LHCN-M2 (cell line): ENCODE measurements at places on chromosomes 6 and 20. TPM values are rescaled to one million over a fixed set of nuclear protein-coding genes. Genes with fewer than 3 reads are reported as not detected.

DNA sequence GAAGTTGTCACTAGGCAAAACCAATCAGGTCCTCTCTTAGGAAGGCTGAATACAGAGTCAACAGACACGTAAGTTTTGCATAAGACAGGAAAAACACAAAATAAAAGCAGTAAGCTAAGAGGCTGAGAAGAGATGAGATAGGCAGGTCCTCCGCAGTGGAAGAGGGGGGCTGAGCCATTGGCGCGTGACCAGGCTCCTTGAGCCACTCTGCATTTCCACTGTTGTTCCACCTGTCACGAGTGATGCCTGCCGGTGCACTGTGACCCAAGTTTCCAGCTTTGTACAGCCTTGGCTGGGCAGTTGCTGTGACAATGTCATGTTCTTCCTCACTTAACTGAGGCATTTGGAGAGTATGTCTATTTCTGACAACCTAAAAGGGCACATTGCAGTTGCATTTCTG is 58.6 kb downstream of the NUDT3 start:
- no peak for DNase-seq

DNA sequence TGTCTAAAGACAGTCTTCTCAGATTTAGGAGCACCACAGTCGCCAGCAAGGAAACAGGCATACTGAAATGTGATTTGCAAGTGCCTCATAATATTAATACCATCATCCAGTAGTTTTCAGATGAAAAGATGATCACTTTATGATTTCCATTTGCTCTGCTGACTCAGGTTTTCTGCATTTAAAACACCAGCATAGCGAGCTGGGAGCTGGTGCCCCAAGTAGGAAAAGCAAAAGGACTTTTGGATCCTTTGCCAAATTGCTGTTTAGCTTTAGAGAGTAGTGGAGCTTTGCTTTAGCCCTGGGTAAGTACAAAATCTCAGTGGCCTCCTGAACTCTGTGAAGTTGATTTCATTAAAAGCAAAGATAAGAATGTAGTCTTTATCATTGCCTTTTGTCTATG is 78.5 kb downstream of the JAG1 start:
- DNase-seq = no peak

DNA sequence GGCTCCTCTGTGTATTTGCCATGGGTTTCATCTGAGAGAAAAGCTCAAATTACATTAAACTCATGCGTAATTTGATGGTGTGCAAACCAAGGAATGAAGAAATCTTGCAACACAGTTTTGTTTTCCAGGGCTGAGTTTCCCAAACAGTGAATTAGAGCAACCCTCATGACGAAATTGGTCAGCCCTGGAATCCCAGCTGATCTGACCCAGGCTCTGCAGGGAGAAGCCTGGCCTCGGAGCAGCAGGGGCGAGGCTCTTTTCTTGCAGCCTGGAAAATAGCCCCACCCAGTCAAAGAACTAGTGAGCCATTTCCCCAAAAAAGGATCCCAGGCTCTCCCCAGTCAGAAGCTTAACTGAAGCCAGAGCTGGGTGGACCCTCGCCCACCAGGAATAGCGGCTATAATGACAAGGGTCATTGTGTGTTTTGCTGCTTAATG is 107.3 kb upstream of the SNX9 start:
- DNase-seq = peak; percentile 87

- no peak for DNase-seq
Measured at GRCh38 chr6:165345700-165346099, 36.3 kb upstream of the C6orf118 start.

KCNG1 gene
- 0.34 and 0.71 TPM in 2 replicates for total RNA-seq

DNPH1 gene
- 102 and 103 TPM in 2 replicates for total RNA-seq

DNA sequence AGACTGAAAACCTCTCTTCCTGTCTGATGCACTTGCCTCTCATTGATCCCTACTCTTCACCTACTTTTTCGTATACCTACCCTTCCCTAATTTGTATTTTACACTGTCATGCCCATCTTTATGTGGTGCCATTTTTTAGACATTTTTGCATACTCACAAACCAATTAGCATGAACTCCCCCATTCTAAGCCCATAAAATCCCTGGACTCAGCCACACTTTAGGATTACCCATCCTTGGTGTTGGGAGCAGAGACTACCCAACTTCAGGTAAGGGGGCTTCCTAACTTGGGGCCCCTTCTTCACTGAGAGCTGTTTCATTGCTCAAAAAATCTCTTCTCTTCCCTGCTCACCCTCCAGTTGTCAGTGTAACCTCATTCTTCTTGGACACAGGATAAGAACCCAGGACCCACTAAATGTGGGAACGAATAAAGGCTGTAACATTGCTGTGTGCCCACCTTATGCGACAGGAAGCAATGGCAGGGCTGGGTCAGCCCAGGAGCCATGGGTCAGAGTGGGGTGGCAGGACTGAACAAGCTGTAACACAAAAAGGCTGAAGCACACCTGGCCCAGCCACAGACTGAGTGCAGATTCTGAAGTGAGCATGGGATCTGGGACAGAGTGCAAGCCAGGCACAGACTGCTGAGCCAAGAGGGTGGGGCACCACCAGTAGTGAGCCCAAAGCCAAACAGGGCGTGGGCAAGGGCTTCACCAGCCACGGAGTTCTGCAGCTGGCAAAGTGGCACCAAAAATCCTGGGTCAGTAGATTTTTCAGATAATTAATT is 789.1 kb upstream of the HS3ST5 start:
- no peak for DNase-seq

- DNase-seq = no peak
Measured at GRCh38 chr6:168071620-168072019, 7.4 kb downstream of the FRMD1 start.

GRCh38 chr20:53683506-53683905 is 89.9 kb upstream of the ZNF217 start:
- no peak for DNase-seq

- peak; percentile 55 for DNase-seq
Measured at GRCh38 chr6:132400883-132401617, at the start of gene MOXD1. Gene MOXD1, minus strand, starts transcription at chr6:132401475. Its CDS starts 49 bp downstream, at chr6:132401426.

DNA sequence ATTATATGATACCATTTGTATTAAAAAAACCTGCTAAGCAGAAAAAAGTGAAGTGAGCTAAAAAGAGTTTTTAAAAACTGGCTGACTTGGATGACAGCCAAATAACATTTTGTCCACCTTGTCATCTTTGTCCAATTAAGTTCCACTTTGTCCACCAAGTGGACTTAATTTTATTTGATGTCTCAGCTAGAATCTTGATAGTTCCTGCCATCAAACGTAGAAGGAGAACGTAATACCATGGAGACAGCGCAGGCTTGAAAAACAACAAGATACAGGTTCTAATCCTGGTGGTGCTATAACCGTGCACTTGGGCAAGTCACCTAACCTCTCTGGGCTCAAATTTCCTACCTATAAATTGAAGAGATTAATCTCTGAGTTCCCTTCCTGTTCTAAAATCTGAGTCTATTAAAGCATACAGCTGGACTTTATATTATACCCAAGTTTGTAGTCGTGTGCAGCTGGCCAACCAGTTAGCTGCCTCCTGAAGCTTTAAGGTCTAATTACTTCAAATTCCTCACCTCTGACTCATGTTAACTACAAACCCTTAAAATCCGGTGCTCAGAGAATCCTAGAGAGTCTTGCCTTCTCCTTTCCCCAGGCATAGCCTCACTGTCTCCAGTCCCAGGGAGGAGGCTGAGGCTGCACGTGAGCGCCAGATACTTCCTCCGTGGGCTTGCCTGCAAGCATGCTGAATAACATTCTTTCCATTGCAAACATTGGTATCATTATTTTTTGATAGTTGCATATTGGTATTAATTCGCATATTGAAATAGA is 16.8 kb downstream of the TMEM244 start:
- DNase-seq = peak; percentile 75

PGC gene
- not detected in 2 replicates for total RNA-seq

DNA sequence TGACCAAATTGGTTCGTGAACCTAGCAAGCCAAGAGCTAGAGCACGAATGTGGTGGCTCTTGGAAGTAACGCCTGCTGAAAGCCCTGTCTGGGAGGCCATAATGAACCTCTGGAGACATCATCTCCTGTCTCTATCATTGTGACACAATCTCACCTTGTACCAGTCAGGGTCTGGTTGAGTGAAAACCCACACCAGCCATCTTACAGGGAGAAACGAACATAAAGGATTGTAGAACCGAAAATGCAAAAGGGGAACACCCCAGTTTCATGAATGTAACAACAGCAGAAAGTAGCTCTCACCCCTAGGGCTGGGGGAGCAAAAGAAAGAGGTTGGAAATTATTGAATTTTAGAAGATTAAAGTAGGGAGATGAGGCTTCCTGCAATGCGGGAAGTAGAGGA is 50.9 kb upstream of the TAB2 start:
- no peak for DNase-seq

- DNase-seq = no peak
Measured at GRCh38 chr20:21554985-21555384, 41.1 kb upstream of the NKX2-2 start.

VIP gene
- 0.06 TPM in 1 of 2 replicates, not detected in the other for total RNA-seq

DNA sequence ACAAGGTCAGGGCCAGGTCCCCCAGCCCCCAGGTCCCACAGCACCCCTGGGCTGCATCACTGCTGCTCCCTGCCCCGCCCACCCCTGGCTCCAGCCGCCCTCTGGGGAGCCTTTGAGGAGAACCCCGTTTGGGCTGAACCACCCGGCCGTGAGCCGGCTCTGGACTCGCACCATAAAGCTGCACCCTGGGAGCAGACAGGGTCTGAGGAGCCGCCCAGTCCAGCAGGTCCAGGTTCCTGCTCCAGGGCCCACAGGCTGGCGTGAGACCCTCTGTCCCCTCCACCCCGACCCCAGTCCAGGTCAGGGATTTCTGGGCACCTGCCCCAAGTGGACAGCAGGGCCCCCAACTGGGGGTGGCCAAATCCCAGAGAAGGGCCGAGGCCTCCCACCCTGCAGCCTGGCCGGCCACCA is 8.3 kb downstream of the CHRNA4 start:
- DNase-seq = no peak

- no peak for DNase-seq
Measured at GRCh38 chr20:23241416-23241815, 109.2 kb upstream of the NXT1 start.

DNA sequence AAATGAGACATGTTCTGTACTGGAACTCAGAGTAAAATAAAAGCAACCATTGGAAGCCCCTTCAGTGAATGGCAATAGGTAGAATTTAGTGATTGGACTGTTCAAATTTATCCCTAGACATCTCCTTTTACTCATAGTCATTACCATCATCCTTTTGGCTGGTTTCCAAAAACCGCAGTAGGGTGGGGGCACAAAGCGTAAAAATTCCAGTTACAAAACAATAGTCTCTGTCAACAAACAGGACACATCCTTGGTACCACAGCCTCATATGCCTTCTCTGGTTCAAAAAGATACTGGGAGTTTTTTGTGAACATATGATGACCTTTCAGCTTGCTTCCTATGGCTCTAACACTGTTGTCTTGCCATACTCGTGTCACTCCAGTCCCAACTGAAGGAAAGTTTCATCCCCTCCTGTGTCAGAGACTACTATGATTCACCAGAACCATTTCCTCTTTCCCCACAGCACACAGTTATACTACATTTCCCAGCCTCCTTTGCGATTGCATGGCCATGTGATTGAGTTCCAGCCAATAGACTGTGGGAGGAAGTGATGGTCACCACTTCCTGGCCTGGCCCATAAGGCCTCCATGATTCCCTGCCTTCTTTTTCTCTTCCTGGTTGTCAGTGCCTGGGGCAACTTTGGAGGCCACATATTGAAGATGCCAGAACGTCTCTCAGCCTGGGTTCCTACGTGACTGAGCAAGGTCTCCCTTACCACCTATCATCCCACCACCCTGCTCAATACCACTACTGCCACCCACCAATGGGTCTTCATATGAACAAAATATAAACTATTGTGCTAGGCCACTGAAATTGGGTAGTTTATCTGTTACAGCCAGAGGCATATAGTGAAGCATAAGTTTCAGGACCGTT is 162.4 kb downstream of the ID4 start:
- peak; percentile 1 for DNase-seq

DNA sequence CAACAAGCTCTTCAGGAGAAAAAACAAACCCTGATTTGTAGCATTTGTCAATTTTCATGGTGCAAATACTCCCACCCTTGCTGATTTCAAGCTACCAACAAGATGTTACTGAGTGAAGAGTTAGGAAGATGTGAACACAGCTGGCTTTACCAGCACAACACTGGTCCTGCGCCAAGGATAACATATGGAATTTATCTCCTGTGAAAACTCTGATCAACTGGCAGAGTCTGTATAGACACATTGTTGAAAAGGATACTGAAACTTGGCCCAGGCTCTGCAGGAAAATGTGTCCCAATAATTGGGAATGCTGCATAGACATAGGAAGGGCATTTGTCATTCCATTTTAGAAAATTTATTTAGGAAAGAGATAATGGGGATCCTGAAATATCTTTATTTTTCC is 29.0 kb downstream of the OTOR start:
- DNase-seq = no peak

REPS1 gene
- 37.0 and 46.1 TPM in 2 replicates for total RNA-seq

DNA sequence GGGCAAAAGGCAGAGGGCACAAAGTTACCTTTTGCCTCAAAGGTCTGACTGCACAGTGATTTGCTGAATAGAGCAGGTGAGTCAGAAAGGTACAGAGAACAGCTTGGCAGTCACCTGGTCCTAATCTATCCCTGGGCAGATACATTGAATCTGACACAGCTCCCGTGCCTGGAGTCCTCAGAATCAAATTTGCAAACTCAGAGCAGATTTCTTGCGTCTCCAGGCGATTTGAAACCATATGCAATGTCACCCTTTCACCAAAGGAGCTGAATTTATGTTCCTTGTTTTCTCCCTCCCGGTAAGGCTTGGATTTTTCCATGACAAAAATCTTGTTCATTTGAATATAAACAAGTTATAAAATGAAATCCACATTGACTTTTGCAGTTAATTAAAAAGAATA is 81.6 kb upstream of the SNAP25 start:
- DNase-seq = no peak

DNA sequence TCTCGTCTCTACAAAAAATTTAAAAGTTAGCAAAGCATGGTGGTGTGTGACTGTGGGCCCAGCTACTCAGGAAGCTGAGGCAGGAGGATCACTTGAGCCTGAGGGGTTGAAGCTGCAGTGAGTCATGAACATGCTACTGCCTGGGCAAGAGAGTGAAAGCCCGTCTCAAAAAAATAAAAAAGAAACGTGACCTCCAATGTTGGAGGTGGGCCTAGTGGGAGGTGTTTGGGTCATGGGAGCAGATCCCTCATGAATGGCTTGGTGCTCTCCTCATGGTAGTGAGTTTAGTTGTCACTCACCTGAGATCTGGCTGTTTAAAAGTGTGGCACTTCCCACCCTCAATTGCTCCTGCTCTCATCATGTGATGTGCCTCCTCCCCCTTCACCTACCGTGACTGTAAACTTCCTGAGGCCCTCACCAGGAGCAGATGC is 24.3 kb downstream of the RBL1 start:
- DNase-seq = no peak

SULF2 gene
- 2.4 and 3.2 TPM in 2 replicates for total RNA-seq

DNA sequence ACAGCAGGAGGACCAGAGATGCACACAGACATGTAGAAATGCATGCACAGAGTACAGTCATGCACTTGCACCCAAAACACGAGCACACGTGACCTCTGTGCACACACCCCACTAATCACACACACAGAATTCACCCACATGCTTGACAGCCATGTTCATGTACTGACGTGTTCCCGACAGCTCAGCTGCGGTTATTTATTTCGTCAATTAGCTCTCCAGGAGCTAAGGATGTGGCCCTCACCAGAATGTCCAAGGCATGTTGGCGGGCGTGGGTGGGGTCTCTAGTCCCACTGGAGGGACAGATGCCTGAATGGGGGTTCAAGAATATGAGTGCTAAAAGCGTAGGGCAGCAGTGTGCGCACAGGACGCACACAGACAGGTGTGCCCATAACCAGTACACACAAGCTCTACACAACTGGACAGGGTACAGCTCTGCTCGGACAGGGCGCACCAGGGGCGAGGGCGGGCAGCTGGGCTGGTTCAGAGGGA is 571 bp upstream of the PRPF6 start:
- no peak for DNase-seq

RBPJL gene
- not detected in 2 replicates for total RNA-seq
